ENCODE measurements at places on chromosomes 16 and 17.

DNA sequence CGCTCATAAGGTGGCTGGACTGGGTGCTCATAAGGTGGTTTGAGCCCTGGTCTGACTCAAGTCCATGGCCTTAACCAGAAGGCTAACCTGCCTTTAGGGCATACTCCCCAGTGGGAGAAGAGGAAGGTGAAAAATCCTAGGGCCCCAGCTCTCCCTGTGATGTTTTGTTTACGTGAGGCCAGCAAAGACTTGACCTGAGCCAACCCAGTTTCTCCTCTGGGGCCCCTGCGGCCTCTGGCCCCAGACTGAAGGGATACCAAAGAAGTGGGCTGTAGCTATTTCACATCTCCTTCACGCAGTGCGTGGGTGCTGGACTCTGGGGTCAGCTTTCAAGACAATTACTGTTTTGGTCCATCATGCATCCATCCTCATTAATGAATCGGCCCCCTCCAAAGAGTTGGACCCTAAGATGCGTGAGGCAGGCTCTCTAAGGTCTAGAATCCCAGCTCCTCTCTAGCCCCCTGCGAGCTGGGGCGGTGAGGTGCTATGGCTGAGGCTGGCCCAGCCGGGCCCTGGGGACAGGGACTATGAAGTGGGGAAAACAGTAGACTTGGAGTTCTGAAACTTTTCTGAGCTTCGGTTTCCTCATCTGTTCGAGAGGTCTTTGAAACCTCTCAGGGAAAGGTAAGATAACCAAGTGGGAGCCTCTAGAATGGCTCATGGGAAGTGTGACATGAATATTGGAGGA lies 1.5 kb downstream of the SH2B1 start:
- no peak for DNase-seq

DNA sequence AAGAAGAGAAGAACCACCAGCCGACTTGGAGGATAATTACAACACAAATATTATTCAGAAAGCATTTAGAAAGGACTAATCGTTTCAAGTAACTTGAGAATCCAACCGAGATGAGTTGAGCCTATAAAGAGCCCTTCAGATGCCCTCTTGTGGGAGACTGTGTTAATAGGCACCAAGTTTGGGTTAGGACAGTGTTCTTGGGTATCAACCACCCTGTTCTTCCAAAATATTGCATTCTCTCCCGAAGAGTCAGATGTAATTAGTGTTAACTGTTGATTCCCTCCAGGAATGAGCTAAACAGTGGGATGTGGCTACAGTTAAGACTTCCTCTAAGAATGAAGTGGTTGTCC lies 87.8 kb upstream of the NOL11 start:
- DNase-seq = peak; percentile 48

DNA sequence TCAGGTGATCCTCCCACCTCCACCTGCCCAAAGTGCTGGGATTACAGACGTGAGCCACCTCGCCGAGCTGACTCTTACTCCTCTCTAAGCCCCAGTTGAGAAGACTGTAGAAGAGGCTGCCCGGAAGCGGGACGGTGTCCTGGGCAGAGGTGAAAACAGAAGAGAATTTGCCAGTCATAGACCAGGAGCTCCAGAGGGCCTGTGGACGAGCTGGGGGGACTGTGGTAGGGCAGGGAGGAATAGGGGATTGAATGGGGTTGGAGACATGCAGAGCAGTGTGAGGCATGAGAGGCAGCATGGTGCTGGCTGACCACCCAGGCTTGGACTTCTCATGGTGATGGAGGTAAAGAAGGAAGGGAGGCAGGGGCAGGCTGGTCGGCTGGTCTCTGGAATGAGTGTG lies 17.1 kb upstream of the PHB1 start:
- no peak for DNase-seq

DNA sequence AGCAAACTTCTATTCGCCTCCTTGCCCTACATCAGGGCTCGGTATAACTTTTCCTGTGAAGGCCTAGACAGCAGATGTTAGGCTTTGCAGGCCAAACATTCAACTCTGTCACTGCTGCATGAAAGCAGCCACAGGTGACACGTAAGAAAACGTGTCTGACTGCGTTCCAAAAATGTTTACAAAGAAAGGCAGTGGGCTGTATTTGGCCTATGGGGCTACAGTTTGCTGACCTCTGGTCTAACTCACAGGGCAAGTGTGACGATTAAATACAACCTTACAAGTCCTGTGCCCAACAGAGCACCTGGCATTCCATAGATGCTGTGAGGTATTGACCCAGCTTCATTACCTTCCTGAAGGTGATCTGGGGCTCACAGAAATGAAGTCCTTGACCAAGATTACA lies 79.4 kb downstream of the USP31 start:
- no peak for DNase-seq

DNA sequence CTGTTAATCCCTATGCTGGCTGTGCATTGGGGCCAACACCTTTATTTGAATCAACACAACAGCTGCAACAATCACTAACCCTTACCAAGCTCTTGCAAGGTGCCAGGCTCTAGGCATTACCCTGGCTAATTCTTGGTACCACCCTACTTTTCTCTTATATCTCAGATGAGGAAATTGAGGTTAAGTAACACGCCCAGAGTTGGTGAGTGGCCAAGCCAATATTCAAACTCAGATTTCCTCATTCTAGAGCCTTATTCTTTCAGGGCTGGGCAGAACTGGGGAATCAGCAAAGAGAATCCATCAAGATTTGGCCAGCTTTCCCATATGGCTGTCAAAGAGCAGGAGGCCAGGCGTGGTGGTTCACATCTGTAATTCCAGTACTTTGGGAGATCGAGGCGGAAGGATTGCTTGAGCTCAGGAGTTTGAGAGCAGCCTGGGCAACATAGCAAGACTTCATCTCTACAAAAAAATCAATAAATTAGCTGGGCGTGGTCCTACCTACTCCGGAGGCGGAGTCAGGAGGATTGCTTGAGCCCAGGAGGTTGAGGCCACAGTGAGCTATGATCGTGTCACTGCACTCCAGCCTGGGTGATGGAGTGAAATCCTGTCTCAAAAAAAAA lies 23.7 kb downstream of the ARSG start:
- no peak for DNase-seq

DNA sequence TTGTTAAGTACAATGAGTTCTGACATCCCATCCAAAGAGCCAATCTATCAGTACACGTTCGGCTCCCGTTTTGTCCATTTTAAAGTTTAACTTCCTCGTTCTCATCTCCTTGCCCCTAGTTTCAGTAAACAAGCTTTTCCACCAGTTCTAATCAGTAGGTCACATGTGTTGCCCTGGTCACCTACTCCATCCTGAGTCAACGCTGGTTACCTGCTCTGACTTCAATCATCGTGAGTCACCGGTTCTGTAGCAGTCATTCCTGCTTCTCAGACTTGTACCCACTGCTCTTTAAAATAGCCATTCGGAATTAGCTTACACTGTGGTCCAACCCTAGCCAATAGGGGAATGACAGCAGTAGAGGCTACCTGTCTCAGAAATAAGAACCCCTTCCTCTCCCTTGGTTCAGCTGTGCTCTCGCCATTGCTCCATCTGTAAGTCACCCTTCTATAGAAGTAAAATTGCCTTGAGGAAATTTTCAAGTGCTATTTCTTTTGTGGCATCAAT lies 191.0 kb downstream of the CPPED1 start:
- DNase-seq = no peak

GRCh38 chr17:19369846-19370492 lies 7.4 kb upstream of the B9D1 start:
- DNase-seq = no peak

DNA sequence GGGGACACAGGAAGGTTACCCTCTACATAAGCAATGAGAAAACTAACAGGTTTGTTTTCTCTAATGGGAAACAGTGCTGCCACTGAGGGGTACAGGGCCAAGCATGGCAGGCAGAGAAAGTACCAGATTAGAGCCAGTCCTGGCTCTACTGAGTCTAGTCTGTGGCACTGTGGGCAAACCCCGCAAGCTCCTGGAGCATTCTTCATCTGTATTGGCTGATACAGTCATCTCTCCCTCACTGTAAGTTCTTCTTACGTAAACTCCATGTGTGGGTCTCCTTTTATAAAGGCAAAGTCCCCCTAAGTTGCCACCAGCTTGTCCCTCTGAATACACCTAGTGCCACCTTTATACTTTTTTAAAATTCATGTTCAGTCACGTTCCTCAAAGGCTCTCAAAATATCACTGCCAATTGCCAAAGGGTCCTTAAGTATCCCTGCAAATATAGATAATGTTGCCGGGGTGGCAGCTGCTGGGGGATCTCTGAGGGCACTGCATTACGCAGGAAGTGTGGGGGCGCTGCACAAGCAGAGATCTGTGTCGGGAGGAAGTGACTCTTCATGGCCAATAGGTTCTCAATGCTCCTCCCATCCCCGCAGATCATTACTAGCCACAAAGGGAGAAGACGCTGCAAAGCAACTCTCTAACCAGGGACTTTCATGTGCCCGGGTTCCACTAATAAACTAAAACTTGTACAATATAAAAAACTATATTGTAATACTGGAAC lies 18.8 kb downstream of the XPO6 start:
- DNase-seq = no peak

GRCh38 chr16:72844225-72844920 lies 203.6 kb downstream of the ZFHX3 start:
- DNase-seq = no peak

DNA sequence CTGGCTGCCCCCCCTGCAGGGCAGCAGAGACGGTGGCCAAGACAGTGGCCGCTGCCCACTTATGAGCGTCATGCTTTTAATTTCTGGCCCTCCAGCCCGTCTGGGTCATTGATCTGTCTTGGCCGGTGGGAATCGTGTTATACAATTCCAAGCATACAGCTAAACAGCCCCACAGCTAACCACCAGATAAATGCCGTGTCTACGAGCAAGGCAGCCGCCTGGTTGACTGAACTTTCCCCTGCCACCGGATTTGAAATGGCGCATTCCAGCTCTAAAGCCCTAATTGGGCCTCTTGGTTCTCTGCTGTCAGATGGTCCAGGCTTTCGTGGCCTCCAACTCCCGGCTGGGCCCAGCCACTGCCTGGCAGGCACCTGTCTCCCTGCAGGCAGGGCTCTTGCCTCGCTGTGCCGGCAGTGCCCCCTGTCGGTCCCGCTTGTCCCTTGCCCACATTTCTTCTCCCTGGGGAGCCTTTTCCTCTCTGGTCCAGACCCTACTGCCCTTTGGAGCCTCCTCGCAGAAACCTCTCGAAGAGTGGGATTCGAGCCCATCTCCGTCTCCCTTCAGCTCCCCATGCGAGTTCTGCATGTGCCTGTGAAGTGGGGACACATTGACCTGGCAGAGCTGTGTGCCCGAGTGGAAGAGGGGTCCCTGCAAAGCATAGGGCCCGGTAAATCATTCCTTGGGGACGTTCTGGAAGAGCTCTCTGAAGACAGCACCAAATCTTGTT lies 1.8 kb upstream of the RBFOX3 start:
- DNase-seq = peak; percentile 49

- no peak for DNase-seq
These were observed 8.0 kb upstream of the WWOX start for GRCh38 chr16:78091419-78091818.

- DNase-seq = peak; percentile 7
These were observed 22.6 kb upstream of the MPHOSPH6 start for GRCh38 chr16:82192665-82193064.

DNA sequence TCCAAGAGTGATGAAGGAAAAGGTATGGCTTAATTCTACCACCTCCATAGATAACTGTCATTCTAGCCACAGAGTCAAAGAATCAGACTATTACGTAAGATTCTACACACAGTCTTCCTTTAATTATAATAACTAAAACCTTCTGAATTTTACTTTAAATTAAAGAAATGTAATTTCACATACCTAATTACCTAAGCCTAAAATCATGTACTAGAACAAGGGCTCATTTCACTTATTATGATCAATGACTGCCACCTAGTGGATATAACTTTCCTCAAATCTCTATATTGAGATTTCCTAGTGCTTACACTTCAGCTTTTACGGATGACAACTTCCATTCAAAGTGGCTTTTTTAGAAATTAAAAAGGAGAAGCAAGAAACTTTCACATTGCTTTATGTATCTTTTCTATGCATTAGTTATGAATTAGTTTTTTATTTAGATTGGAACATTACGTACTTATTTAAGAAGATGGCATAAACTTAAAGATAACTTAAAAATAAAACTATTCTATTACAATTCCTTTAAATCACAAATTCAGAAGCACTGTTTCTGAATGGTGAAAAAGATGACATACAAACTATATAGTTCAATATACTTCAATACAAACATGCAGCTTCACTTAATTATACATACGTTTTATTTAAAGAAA lies 18.2 kb upstream of the ABCA10 start:
- DNase-seq = peak; percentile 51

DNA sequence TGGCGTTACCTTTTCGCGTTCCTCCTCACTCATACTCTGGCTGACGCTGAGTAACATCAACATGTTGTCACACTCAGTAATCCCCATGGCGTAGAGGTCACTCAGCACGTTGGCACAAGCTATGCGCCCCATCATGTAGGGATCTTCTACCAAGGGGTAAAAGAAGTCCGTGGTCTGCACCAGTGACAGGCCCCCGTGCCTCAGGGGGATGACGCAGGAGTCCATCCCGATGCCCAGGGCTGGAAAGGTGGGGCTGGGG lies 596 bp downstream of the SEPHS2 start:
- no peak for DNase-seq

GRCh38 chr17:2909846-2910234 lies 113.6 kb downstream of the RAP1GAP2 start:
- DNase-seq = no peak

DNA sequence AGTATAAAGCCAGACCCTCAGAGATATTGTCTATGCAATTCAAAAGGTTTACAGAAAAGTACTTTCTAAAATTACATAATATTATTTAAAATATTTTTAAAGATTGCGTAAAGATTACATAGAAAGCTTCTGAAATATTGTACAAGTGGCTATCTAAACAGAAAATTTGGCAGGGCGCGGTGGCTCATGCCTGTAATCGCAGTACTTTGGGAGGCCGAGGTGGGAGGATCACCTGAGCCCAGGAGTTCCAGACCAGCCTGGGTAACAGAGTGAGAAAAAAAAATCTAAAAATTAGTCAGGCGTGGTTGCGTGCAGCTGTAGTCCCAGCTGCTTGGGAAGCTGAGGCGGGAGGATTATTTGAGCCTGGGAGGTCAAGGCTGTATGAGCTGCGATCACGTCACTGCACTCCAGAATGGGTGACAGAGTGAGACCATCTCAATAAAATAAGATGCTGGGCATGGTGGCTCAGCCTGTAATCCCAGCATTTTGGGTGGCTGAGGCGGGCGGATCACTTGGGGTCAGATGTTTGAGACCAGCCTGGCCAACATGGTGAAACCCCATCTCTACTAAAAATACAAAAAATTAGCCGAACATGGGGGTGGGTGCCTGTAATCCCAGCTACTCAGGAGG lies 18.1 kb downstream of the UBN1 start:
- no peak for DNase-seq
